ENCODE measurements at places on chromosomes 3 and 15.

DNA sequence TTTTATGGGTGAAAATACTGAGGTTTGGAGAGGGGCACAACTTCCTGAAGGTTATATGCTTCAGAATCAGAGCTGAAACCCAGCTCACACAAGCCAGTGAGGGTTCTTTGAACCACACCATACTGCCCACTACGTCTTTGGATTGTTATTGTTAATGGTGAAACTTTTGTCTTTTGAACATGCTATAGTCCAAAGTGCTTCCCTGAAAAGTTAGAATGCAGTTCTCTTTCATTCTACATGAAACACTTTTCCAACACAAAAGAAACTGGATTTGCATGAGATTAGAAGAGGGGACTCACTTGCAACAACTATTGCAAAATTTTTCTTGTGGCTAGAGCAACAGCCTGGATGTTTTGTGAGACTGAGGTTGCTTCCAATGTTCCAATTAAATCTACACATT, 473.6 kb downstream of the SOX2 start:
- no peak for DNase-seq

DNA sequence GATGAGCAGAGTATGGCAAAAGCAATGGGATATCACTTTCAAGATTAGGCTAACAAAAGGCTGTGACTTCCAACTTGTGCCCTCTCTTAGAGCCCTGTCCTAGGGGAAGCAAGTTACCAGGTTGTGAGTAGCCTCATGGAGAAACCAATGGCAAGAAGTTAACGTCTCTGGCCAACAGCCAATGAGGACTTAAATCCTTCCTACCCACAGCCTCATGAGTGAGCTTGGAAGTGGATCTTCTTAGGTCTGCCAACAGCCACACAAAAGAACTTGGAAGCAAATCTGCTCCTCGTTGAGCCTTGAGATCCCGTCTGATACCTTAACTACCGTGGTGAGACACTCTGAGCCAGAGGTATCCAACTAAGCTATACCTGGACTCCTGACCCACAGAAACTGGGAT, 5.7 kb downstream of the NME9 start:
- no peak for DNase-seq

- no peak for DNase-seq
These were observed 75.0 kb upstream of the WNT7A start for GRCh38 chr3:13954741-13955483.

DNA sequence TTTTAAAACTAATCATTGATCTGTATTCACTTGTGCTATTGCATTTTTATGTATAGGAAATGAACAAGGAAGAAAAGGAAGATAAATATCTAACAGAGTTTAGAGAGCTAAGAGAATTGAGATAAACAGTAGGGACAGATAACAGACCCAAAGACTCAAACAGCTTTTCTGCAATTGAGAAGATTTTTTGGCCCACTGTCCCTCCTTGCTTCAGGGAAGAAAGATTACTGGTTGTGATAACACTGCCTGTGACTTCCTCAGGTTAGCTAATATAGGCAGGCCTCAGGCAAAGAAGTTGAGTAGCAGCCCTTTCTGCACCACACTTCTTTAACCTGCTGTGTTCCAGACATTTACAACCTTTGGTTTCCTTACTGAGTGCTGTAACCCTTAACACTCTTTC, 2.7 kb upstream of the COX17 start:
- DNase-seq: no peak

DNA sequence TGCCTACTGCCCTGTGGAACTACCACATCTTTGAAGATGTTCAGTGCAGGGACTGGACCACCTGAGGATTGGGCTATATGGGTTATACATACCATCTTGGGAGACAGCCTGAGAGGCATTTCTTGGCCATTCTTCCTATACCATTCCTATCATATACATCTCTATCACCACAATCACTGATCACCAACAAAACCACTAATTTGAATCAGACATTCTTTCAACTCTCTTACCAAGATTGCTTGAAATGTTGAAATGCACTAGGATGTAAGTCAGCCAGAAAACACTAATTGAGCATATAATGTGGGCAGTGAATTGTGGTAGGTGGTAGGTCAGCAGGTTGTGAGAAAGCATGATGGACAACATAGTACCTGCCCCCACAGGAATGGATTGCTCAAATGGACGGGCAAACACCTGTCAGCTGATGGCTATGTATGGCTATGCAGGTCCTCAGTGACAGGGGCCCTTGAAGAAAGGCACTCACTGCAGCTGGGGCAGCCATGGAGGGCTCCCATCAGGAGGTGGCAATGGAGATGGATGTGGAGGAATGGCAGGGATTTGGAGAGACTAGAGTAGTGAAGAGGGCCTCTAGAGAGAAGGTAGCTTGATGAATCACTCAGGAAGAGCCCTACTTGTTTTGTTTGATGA, 49.1 kb downstream of the AMOTL2 start:
- no peak for DNase-seq

DNA sequence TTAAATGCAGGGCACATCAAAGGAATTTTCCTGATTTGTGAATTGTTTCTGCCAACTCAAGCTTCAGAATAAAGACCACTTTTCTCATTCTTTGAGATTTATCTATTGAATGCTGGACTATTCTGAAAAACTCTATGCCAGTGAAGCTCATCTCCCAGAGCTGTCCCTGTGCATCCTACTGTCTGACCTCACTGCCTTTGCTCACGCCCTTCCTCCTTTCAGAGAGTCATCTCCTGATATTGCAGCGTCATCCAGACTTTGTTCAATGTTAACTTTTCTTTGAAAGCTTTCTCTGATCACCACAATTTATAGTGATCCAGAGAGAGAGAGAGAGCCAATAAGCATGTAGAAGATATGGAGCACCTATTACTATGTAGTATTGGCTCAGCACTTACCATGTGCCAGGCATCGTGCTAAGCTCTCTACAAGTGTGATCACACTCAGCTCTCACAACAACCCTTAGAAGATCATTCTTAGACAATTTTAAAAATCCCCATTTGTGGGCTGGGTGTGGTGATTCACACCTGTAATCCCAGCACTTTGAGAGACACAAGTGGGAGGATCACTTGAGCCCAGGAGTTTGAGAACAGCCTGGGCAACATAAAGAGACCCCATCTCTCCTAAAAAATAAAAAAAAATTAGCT, 30.2 kb upstream of the TLE3 start:
- DNase-seq: no peak

- DNase-seq: no peak
These were observed 162.2 kb upstream of the SETMAR start for GRCh38 chr3:4140921-4141320.

GRCh38 chr3:141860766-141861513, 15.5 kb upstream of the ATP1B3 start:
- no peak for DNase-seq

- DNase-seq: no peak
These were observed 40.1 kb upstream of the CFAP161 start for GRCh38 chr15:81093961-81094360.

GRCh38 chr3:161794551-161794950, 297.9 kb downstream of the OTOL1 start:
- no peak for DNase-seq

DNA sequence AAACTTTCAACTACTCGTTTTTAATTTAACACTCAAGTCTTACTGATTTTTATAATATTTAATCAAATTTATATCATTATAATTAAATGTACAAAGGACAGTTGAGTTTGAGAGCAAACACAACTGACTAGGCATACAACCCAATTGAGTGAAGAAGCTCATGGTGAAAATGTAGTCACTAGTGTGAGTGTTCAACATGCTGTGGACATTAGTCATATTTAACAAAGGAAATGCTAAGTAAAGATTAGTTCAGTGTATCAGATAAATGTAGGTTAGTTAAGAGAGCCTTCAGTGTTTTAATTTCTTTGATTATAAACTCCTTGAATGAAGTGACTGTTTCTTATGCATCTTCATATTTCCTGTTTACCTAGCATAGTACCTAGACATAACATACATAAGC, 444.2 kb upstream of the GOLIM4 start:
- DNase-seq: no peak

DNA sequence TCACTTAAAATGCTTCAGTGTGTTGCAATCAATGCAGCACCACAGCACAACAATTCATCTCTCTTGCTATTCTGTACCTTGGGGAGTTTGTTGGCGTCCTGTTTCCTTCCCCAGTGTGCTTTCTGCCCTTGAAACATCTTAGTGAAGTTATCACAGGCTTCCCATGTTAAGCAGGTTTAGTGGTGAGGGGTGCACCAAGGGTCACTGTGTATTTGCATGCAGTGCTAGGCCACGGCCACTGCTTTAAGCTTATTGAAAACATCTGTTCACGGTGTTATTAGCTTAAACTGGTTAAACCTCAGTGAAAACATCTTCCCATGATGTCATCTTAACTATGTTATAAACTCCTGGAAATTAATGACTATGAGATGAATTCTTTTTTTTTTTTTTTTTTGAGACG, 217.3 kb upstream of the GOLIM4 start:
- no peak for DNase-seq

DNA sequence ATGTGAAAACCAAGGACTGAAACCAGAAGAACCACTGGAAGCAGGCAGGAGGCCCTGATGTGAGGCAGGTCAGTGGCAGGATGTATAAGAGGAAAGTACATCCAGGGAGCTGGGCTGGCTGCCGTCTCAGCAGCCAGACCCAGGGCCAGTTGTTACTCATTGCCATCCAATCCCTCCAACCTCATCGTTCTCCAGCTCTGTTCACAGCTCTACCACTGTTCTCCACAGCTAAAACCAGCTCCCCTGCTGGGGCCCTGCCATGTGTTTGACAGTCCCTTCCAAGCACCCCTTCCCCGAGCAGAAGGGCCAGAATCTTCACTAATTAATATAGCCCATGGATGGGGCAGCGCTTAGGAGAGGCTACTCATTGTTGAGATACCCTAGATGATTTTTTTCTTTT, 206.6 kb downstream of the MECOM start:
- no peak for DNase-seq

DNA sequence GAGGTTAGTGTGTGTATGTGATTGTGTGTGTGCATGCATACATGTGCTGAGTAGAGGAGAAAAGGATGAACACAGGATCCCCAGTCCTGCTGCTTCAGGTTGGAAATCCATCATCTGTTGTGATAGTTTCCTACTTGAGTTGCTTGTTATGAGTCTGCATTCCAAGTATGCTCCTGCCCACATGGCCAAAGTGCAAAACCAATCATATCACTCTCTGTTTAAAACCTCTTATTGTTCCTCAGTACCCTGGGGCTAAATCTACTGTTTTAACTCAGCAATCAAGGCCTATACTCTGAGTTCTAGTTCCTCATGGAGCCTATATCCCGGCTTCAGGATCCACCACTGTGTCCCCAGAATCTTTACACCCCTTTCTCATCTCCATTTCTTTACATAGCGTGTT, 139.9 kb upstream of the TLE3 start:
- DNase-seq: no peak

DNA sequence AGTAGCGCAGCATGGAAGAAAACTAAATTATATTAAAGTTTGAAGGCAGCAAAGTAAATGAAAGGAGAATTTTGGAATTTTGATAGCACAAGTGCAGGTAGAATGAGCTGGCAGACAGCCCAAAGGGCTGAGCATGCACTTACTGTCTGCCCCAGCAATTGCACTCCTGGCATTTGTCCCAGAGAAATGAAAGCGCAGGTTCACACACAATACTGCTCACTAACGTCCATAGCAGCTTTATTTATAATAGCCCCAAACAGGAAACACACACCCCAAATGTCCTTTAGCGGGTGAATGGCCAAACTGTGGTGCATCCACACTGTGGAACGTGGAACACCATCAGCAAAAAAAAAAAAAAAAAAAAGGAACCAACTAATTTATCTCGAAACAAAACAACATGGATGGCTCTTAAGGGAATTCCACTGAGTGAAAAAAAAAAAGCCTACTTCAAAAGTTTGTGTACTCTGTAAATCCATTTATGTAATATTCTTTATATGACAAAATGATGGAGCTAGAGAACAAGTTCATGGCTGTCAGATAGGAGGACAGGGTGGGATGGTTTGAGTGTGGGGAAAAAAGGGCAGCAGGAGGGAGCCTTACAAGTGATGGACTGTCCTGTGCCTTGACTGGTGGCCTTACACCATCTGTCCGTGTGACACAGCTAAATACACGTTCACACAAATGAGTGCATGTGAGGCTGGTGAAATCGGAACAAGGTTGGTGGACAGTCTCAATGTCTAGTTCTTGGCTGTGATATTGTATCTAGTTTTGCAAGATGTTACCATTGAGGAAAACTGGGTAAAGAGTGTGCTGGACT, 6.0 kb upstream of the TM2D3 start:
- peak; percentile 61 for DNase-seq

- no peak for DNase-seq
These were observed 380.0 kb upstream of the GOLIM4 start for GRCh38 chr3:168475704-168476103.

- DNase-seq: no peak
These were observed 44.5 kb downstream of the CMTM7 start for GRCh38 chr3:32435911-32436815.

- DNase-seq: no peak
These were observed 31.4 kb upstream of the TPM1 start for GRCh38 chr15:63010920-63011693.

- DNase-seq: no peak
These were observed 104.0 kb downstream of the CYP19A1 start for GRCh38 chr15:51234176-51234927.

- no peak for DNase-seq
These were observed 605.4 kb downstream of the FGF12 start for GRCh38 chr3:192121923-192122322.

- DNase-seq: no peak
These were observed 231.9 kb upstream of the TBC1D5 start for GRCh38 chr3:17974206-17974841.

- peak; percentile 5 for DNase-seq
These were observed 121.1 kb downstream of the ZNF621 start for GRCh38 chr3:40645883-40646282.

- DNase-seq: no peak
These were observed 175.9 kb downstream of the CHST2 start for GRCh38 chr3:143295201-143296080.

DNA sequence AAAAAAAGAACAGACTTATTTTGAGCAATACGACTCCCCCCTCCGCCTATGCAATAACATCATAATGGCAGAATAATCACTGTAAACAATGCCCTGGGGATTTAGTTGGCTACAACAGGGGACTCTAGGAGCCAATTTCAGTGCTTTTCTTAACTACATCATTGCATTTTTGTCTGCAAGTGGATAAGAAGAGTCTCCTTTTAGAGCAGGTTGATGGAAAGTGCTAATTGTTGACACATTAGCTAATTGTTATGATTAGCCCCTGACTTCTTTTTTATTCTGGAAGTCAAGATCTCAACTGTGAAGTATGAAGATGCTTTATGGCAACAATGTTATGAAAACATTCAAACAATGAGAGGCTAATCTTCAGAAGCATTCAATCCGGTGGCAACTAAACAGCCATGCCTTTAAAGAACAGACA, 121.2 kb downstream of the MECOM start:
- no peak for DNase-seq

GRCh38 chr3:167120828-167121227, 259.3 kb downstream of the ZBBX start:
- DNase-seq: no peak

DNA sequence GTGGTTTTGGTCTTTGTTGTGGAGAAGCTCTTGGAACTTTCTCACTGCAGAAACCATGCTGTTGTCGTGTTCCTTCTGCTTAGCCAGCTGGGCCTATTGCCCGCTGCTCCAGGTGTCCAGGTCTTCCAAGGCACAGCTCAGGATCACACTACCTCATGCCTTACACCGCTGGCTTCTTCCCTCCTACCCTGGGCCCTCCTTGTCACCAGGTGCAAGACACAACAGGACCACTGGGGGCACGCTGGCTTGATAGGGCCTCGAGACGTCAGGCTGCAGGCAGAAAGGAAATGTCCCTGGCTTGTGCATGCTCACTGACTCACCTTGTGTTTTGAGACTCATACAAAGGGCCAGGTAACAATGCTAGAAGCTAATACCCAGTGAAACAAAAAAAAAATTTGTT, 32.3 kb downstream of the PAQR9 start:
- no peak for DNase-seq

All from SHP77 (cell line).